ENCODE measurements at places on chromosomes 6 and 20. TPM values are rescaled to one million over a fixed set of nuclear protein-coding genes. Genes with fewer than 3 reads are reported as not detected.

The OXT gene
- total RNA-seq, result not detected

- no peak overlapping the region for H3K4me3 ChIP-seq
- no peak overlapping the region for H3K27ac ChIP-seq
- no peaks in the 10 kb centered on the region for H3K27me3 ChIP-seq
- H3K36me3 ChIP-seq, result no peaks in the 10 kb centered on the region
These were observed 252.2 kb upstream of the BMP2 start for GRCh38 chr20:6515261-6515660.

DNA sequence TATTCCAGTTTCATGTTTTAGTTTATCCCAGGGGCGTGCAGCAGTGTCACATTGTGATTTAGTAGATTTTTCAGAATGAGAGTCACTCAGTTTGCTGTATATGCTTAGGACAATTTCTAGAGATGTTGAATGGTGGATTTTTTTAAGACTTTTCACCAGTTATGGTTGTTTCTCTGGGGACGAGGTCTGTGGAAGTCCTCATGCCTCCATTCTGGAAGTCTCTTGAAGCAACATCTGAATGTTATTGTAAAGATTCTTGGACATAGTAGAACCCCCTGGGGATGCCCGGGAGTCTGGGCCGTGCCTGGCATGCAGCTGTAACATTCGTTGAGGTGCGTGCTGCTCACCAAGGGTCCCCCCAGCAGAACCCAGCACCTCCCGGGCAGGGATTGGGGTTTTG lies 341.5 kb downstream of the CDH4 start:
- H3K4me3 ChIP-seq, result no peak overlapping the region
- no peaks in the 10 kb centered on the region for H3K27me3 ChIP-seq
- no peak for DNase-seq
- H3K36me3 ChIP-seq, result no peaks in the 10 kb centered on the region
- no peaks in the 10 kb centered on the region for H3K4me1 ChIP-seq

The TMEM170B gene
- 0.50 TPM for total RNA-seq

The SLC22A1 gene
- total RNA-seq, result 1.3 TPM

All from activated CD4-positive, alpha-beta memory T cell treated with anti-CD3 and anti-CD28 coated beads, Interleukin-2, amount 10 ng/mL, durations not matched to agents 7 days and 5 days (primary cell).